ENCODE measurements at places on chromosomes 11 and 22.

DNA sequence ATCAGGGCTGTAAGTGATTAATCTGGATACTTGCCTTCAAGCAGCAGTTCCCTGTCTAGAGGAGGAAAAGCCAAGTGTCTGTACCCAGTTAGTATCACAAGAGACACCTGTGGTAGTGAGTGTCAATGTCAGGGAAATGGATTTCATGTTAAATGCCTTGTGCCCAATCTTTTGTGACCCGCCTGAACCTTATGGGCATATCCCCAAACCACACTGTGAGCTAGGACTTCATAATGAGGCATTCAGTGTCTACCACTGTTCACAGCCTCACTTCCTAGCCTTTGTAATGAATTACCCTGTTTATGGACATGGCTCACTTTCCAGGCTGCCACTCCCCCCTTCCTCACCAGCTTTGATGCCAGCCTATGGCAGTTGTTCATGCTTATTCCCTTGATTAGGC is 125.1 kb downstream of the TRIM44 start:
- no peak for DNase-seq

GRCh38 chr11:127890030-127890615 is 697.2 kb downstream of the ETS1 start:
- DNase-seq, result no peak

- no peak for DNase-seq
Measured at GRCh38 chr22:49325531-49326395, 501.9 kb downstream of the BRD1 start.

DNA sequence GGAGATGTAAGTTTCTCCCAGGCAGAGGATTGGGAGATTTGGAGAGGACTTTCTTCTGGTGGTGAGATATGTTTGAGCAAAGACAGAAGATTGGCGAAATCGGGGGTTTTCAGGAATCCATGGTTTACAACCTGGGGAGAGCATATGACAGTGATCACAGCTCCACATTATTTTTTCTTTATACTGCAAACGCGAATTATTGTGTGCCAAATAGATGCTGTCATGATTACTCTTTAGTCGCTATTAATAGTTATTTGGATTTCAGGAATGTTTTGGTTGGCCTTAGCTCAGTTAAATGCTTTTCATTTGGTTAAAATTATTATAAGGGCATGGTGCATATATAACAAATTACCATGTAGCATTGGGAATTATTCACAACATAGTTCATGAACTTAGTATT is 15.2 kb downstream of the ATXN10 start:
- DNase-seq, result no peak

DNA sequence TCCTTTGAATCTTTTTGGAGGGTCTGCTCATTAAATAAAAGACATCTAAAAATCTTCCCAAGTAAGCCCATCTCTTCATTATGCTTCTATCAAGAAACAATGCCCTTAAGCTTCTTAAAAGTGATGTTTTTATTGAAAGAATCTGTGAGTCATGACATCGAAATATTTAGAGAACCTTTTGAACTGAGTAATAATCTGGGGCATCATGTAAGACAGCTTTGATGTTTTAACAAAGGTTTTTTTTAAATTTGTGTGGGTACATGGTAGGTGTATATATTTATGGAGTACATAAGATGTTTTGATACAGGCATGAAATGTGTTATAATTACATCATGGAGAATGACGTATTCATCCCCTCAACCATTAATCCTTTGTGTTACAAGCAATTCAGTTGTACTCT is 46.8 kb downstream of the PLAAT5 start:
- peak; percentile 78 for DNase-seq

DNA sequence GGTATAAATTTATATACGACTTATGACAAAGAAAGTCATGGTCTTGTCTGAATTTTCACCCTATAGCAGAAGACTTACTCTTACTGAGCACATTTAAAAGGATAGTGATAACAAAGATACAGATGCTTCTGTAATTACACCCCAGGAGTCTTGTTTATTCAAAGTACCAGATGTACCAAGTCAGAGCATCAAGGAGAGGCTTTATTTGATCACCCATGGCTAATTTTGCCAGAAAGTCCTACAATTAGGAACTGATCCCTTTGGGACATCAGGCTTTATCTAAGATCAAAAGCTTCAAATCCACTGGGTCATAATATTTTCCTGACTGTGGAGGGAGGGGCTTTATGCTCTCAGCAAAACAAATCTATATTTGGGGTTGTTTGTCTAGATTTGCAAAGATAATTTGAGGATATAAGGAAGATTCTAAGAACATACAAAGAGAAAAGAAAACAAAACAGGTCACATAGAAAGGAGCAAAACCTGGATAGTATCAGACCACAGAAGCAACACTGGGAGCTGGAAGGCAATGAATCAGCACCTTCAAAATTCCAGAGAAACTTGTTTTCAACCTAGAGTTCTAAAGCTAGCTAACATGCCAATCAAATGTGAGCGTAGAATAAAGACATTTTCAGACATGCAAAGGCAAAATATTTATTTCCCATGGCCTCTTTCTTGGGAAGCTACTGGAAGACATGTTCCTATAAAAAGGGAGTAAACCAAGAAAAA is 124.8 kb upstream of the CSNK2A3 start:
- DNase-seq, result no peak

GRCh38 chr11:31690041-31690440 is 121.1 kb downstream of the PAX6 start:
- no peak for DNase-seq

DNA sequence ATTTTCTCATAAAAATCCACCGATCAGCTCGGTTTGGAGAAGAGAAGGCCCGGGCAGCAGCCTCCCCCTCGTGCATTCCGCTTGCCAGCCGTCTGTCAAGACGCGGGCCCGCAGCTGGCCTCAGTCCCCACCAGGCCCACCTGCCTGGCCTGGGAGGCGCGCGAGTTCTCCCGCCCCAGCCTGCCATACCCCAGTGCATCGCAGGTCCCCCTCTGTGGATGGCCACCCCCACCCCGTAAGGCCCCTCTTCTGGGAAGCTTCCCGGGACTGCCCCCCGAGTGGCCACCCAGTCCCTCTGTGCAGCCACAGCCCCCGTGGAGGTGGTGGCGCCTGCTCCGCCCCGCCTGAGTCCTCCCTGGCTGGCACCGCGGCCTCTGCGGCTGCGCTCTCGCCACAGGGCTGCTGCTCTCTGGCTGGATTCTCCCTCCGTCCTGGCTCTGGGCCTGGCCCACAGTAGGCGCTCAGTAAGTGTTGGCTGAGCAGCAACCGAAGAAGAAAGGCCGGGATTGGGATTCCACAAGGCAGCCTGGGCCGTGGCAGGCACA is 74.0 kb upstream of the TCF20 start:
- no peak for DNase-seq

DNA sequence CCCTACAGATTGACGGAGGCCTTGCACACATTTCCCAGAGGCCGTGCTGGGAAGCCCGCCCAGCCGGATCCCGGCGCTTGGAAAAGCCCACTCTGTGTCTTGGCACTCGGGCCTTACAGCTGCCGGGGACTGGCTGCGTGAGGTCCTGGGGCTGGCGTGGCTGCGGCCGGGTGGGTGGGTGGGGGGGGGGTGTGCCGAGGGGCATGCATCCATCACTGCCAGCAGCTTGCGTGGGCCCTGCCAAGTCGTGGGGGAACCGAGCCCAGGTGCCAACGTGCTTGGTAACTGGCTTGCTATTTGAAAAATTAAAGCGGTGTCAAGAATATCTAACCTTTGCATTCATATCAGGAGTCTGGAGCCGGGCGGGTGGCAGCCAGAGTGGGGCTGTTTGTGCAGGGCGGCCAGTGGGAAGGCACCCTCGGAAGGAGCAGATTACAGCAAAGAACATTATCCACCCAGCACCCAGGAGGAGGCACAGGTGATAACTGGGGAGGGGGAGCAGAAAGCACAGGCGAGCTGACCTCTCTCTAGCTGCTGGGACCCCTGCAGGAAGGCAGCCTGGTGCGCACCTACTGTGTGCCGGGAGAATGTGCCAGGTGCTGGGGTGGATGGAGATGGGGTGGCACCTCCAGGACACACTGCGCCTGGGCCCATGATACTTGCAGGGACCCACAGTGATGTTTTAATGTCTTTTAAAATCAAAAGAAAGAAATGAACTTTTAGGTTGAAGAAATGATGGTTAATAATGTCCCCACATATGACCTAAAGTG is 28.5 kb upstream of the SMIM38 start:
- DNase-seq, result no peak

GRCh38 chr11:25198704-25199103 is 701.9 kb downstream of the LUZP2 start:
- DNase-seq, result no peak

GRCh38 chr11:924406-925157 is 1.1 kb upstream of the AP2A2 start:
- DNase-seq, result no peak

GRCh38 chr22:25120093-25120561 is 79.5 kb upstream of the CRYBB3 start:
- DNase-seq, result peak; percentile 95

- DNase-seq, result peak; percentile 61
Measured at GRCh38 chr11:111299101-111300026, 1.0 kb downstream of the POU2AF3 start.

GRCh38 chr22:40932396-40932795 is 18.8 kb upstream of the RBX1 start:
- no peak for DNase-seq

DNA sequence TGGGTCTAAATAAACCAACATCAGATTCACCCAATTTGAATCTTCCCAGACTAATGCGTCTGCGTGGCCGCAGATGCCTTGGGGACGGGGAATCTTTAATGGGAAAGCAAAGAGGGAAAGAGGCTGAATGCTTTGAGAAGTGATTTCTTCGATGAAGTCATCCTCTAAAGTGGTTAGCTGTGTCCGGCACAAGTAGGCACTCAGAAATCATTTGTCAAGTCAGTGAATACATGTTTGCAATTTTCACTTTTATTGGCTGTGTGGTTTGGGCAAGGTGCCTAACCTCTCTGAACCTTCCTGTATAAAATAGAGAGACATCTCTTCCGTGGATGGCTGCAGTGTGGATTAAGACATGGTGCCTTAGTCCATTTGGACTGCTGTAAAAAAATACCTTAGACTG is 19.7 kb upstream of the IFT27 start:
- DNase-seq, result no peak

DNA sequence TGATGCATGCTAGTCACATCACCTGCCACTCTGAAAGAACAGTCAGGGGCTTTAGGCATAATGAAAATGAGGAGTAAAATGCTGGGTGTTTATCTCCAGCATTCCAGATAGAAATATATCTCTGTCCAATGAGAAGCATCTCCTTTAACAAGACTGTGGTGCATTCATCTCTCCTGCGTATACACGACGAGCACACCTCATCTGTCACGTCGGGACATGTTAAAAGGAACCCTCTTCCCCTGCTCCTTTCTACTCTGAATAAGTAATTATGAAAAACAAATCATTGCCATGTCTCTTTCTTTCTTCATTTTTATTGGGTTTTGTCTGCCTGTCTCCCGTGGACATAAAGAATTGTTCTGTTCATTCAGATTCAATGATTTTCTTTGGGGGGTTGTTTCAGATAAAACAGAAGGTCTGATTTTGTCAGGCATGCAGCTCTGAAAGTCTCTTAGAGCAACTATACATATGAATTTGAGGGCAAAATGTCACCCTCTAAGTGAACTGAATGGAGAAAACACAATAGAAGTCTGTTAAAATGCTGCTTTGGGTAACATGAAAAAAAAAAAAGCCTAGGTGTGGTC is 195.0 kb downstream of the MAML2 start:
- no peak for DNase-seq

DNA sequence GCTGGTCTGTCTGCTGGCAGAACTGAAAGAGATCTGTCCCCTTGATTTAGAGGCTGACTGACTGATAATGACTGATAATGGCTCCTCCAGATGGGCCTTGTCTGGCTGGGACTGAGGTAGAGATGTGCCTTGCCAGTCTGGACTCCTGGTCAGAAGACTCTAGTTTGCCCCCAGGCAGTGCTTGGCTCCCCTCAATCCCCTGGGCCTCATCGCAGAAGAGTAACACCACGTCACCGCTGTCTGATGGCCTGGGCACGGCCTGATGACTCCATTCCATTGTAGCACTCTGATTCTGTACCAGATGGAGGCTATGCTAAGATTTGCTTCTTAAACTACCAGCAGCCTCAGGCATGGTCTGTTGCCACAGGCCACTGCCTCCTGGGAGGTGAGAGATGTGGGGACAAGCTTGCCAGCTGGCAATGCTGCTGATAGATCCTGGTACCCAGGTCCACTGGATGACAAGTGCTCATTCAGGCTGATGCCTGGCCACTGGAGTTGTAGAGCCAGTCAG is 19.1 kb downstream of the CYB5R2 start:
- no peak for DNase-seq

GRCh38 chr11:45258982-45259530 is 27.1 kb downstream of the SYT13 start:
- peak; percentile 24 for DNase-seq

DNA sequence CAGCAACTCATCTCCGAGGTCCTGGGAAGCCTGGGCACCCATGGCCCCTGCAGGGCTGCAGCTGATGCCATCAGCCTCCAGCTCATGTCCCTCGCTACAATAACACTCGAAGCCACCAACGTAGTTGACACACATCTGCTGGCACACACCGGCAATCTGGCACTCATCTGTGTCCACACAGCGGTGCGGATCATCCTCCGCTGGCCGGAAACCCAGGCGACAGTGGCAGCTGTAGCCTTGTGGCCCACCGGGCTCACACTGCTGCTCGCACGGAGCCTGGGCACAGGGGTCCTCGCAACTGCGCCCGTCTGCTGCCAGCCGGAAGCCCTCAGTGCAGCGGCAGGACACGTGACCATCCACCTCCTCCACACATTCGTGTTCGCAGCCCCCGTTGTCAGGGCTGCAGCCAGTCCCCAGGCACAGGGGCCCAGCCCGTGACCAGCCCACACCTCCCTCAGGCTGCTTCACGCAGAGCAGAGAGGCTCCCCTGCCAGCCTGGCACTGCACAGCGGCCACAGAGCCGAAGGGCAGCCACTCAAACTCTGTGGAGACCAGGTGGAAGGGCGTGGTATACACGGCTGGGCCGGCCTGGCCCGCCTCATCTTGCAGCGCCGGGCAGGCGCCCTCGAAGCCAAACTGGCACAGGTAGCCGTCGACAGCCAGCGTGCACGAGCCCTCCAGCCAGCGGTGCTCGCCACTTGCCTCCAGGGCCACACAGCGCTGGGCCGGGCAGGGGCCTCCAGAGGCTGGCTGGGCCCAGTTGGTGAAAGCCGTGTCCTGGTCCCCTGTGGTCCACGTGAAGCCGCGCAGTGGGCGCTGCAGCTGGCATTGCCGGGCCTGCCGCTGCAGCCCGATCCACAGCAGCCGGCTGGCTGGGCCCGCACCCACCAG is 678 bp downstream of the CD248 start:
- DNase-seq, result no peak

DNA sequence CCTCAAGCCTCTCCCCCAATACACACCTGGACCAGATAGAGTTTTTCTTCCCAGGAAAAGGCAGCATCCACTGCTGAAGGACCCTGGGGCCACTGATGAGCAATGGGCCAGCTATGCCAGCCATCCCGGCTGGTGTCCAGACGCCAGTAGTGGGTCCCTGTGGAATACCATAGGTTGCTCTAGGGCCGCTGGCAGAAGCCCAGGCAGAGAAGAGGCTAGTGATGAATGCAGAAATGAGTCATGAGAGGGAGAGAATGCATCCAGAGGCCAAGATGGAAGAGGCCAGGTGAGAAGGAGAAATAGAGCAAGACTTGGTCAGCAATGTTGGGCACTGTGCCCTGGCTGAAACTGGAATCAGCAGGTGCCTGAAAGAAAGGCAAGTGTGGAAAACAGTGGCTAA is 8.9 kb downstream of the HPX start:
- peak; percentile 18 for DNase-seq

Data from SW480 (cell line).